Kidney glomerular epithelial cell (primary cell): ENCODE measurements at places on chromosomes 16 and 17.

DNA sequence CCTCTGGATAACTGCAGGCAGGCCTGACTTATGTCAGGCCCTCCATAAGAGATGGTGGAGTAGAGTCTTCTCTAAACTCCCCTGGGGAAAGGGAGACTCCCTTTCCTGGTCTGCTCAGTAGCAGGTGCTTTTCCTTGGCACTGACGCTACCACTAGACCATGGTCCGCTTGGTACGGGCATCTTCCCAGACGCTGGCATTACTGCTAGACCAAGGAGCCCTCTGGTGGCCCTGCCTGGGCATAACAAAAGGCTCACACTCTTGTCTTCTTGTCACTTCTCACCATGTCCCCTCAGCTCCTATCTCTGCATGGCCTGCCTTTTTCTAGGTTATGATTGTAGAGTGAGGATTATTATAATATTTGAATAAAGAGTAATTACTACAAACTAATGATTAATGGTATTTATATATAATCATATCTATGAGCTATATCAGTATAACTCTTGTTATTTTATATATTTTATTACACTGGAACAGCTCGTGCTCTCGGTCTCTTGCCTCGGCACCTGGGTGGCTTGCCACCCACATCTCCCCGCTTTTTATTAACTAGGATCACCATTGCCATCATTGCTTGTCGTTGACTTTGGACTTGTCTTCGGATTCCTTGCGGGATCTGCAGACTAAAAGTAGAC, 59.8 kb upstream of the ARL4D start:
- DNase-seq = peak; percentile 26

GRCh38 chr17:42138749-42139492, 15.9 kb downstream of the RAB5C start:
- DNase-seq = no peak

- no peak for DNase-seq
Measured at GRCh38 chr17:42586514-42587230, 9.1 kb upstream of the PSMC3IP start.

DNA sequence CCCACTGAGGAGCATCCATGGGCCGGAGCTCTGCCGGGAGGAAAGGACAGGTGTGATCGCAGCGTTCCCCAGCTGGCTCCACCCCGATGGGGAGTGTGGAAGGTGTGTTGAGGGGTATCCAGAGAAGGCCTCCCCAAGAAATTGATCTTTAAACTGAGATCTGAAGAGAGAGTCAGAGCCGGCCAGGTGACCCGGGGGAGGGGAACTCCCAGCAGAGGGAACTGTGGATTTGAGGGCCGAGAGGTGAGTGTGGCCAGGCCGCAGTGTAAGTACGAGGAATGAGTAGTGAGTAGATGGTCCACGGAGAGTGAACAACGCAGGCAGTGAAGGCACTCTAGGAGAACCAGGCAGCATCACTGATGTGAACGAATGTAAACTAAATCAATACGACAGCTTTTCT, 80.2 kb downstream of the RPTOR start:
- DNase-seq = no peak

DNA sequence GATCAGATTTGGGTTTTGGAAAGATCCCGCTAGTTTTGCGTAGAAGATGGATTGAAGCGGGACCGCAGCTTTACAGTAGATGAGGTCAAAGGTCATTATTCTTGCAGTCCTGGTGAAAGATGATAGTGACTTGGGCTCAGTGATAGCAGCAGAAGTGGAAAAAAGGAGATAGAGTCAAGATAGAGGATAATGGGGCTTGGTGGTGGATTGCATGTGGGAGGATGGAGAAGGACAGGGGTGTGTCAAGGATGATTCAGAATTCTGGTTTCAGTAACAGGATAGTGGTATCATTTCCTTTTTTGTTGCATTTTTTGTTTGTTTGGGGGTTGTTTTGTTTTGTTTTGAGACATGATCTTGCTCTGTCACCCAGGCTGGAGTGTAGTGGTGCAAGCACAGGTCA, 28.7 kb downstream of the CHD9NB start:
- no peak for DNase-seq

DNA sequence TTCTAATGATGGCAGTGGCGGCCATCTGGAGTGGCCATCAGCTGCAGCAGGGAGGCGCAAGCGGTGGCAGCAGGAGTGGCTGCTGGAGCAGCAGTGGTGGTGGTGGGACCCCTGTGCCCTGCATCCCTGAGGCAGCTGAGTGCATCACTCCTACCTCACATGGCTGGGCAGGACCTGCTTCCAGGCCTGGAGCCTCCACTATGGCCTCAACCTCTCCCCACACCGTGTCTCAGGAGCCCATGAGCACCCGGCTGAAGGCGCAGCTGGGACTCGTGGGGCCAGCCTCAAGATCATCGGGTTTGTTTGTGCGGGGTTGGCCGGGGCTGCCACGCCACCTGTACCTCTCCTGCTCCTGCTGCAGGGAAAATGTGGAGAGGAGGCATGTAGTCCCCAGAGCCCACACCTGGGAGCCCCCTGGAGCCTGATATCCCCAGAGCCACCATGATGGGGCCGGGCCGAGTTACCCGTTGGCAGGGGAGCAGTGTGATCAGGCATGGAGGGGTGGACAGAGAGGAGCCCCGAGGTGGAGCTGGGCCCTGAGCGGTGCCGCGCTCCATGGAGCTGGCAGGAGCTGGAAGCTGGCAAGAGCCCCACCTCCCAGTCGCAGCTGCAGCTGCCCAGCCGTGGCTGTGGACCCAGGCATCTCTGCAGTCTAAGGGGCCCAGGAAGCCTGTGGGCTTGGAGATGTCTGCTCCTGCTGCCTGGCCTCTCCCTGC, 16.7 kb downstream of the RHOT1 start:
- no peak for DNase-seq

- DNase-seq = no peak
Measured at GRCh38 chr17:79735096-79735495, 4.4 kb downstream of the ENPP7 start.

GRCh38 chr17:79812353-79813258, 15.7 kb upstream of the CBX8 start:
- DNase-seq = no peak

GRCh38 chr17:67477687-67478086, 100.6 kb downstream of the PITPNC1 start:
- DNase-seq = no peak

- DNase-seq = peak; percentile 30
Measured at GRCh38 chr17:50331085-50331791, 14.7 kb upstream of the XYLT2 start.

DNA sequence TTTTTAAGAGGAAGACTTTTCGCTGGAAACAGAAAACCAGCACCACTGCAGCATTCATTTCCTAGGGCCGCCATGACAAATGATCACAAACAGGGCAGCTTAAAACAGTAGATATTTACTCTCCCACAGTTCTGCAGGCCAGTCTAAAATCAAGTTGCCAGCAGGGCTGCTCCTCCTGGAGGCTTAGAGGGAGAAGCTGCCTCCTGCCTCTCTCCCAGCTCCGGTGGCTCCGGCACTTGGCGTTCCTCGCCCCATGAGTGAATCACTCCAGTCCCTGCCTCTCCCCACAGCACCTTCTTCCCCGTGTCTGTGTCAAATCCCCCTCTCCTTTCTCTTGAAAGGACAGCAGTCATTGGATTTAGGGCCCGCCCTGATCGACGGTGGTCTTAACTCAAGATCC, 72.1 kb downstream of the SOCS1 start:
- DNase-seq = no peak

DNA sequence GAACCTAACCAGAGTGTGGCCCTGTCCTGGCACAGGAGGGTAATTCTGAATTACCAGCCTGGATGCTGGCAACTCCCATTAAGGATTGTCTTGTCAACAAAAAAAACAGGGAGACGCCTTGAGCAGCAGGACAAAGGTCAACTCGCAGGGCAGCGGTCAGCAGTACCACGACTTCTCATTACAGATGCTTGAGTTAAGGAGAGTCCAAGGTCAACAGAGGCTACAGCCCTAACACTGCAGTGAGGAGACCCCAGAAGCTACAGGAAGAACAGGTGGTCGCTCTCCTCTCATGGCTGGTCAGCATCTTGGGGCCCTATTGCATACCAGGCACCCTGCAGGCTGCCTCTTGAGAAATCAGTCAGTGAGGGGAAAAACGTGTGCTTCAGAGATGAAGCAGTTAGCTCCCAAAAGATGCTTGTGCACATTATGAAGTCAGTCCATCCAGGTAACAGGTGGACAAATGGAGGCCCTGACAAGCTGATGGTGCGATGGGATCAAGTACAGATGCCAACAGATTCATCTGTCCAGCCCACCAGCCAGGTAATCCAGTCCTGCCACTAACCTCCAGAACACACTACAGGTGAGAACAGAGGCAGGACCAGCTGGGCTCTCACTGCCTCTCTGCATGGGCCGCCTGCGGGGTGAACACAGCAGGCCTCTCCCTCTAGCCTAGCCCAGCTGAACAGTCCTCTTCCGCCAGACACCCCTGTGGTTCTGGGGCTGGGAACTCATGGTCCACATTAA, 4.2 kb downstream of the CSNK1D start:
- no peak for DNase-seq

- DNase-seq = peak; percentile 64
Measured at GRCh38 chr17:77312786-77313599, 172.2 kb downstream of the SEC14L1 start.

GRCh38 chr17:2948721-2949468, 114.5 kb downstream of the OR1D5 start:
- no peak for DNase-seq

GRCh38 chr17:1896243-1897104, 66.7 kb downstream of the RPA1 start:
- no peak for DNase-seq

- DNase-seq = no peak
Measured at GRCh38 chr16:89646906-89647305, 10.6 kb downstream of the CHMP1A start.

- DNase-seq = peak; percentile 37
Measured at GRCh38 chr17:14373614-14374259, 72.9 kb downstream of the HS3ST3B1 start.

DNA sequence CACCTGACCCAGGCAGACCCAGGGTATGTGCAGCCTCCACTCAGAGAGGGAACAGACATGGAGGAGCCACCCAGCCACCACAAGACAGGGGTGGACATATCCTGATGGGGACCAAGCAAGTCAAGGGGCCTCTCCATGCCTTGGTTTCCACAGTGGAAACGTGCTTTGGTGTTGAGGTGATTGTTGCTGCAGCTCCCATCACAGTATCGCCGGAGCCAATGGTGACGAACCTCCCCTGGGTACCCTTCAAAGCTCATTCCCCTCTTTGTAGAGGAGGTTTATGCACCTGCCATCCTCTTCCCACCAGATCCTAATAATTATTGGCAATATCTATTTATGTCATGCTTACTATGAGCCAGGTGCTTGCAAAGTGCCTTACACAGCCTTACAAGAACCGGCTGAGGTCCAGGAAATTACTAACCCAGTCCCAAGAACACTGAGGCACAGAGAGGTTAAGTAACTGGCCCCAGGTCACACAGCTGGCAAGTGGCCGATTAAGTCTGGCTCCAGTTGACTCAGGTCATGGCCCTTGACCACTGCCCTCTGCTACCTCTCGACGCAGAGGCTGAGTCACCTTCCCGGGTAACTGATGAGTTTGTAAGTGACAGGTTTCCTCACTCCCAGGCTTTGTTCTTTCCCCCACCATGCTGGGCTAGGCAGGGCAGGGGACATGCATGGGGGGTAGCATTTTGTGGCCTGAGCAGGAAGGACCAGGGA, 20.6 kb downstream of the SLC12A3 start:
- DNase-seq = no peak

- DNase-seq = peak; percentile 82
Measured at GRCh38 chr17:41738077-41738800, 3.8 kb upstream of the HAP1 start.

DNA sequence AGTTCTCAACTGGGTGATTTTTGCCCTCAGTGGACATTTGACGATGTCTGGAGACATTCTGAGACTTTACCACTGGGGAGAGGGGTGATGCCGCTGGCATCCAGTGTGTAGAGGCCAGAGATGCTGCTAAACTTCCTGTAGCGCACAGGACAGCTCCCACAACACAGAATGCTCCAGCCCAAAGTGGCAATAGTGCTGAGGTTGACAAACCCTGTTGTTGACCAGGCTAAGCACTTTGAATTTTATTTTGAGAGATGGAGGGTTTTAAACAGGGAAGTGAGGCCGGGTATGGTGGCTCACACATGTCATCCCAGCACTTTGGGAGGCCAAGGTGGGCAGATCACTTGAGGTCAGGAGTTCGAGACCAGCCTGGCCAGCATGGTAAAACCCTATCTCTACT, 44.0 kb downstream of the SYT17 start:
- DNase-seq = no peak

GRCh38 chr17:74394977-74395376, 27.7 kb downstream of the GPR142 start:
- DNase-seq = no peak

DNA sequence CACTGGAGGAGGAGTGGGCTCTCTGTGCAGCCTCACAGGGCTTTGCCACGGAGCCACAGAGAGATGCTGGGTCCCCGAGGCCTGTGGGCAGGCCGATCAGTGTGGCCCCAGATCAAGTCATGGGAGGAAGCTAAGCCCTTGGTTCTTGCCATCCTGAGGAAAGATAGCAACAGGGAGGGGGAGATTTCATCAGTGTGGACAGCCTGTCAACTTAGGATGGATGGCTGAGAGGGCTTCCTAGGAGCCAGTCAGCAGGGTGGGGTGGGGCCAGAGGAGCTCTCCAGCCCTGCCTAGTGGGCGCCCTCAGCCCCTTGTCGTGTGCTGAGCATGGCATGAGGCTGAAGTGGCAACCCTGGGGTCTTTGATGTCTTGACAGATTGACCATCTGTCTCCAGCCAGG, 3.9 kb downstream of the NXPH3 start:
- DNase-seq = no peak

- DNase-seq = no peak
Measured at GRCh38 chr16:71364133-71364681, 5.7 kb downstream of the CALB2 start.

DNA sequence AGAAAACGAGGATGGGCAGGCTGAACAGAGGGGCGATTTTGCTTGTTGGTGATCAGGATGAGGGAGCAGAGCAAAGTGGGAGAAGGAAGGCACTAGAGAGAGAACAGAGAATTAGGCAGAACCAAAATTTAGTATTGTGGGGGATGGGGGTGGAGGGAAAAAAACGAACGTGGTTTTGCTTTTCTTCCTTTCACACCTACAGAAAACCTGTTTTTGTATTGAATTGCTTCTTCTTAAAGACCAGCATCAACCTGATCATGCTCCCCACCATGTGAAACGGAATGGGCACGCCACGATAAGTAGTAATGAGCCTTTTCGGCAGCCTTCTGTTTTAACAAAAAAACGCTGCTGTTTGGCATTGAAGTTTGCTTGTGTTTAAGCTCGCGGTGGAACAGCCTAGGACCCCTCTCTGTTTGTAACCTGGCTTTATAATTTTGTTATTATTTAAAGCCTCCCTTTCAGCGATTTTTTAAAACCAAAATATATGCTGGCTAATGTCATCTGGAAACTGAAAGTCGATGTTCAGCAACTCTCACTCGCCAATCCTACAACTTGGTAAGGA, 36.8 kb downstream of the ERCC4 start:
- DNase-seq = no peak

GRCh38 chr17:62093188-62094155, 28.4 kb upstream of the MED13 start:
- DNase-seq = peak; percentile 94

DNA sequence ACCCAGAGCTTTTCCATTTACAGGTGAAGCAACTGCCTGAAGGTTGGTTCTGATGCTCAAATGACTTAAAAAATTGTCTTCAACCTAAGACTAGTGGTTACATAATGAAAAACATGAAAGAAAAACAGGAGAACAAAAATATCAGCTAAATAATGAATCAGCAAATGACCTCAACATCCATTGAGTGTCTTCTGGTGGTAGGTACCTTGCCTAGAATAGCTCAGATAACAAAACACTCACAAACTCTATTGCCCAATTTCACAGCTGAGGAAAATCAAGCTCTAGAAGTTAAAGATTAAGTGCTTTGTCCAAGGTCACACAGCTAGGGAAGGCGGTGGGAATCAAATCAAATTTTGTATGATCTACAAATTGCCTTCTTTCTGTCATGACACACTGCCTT, 304.6 kb upstream of the CDH11 start:
- DNase-seq = no peak
